Stimulated activated CD4-positive, alpha-beta T cell treated with anti-CD3 and anti-CD28 coated beads, Interleukin-12 subunit alpha, Interleukin-12 subunit beta, amount 100 ng/mL, for 24 hours (primary cell): ENCODE measurements at places on chromosomes 1 and 21.

DNA sequence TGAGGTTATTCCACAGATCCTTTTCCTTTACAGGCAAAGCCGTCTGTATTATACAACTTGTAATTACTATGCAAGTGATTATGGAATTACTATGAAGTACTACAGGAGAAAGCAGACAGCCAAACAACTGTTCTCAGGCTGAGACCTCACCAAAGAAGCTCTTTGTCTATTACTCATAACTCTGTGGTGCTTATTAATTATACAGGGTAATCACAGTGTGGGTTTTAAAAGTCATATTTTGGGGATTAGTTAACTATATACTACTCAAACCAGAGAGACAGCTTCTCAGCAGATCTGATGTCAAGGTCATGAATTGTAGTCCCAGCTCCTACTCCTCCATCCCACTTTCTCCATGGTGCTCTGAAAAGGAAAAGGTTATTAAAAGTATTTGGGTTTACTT, 49.6 kb downstream of the CTTNBP2NL start:
- DNase-seq = no peak

GRCh38 chr21:33668180-33668579, 25.9 kb downstream of the ITSN1 start:
- no peak for DNase-seq

- no peak for DNase-seq
These were observed 41.6 kb upstream of the QSOX1 start for GRCh38 chr1:180112984-180113647.

GRCh38 chr1:5254975-5255374, 600.6 kb downstream of the AJAP1 start:
- no peak for DNase-seq

GRCh38 chr1:183103147-183103546, 79.9 kb downstream of the LAMC1 start:
- no peak for DNase-seq

DNA sequence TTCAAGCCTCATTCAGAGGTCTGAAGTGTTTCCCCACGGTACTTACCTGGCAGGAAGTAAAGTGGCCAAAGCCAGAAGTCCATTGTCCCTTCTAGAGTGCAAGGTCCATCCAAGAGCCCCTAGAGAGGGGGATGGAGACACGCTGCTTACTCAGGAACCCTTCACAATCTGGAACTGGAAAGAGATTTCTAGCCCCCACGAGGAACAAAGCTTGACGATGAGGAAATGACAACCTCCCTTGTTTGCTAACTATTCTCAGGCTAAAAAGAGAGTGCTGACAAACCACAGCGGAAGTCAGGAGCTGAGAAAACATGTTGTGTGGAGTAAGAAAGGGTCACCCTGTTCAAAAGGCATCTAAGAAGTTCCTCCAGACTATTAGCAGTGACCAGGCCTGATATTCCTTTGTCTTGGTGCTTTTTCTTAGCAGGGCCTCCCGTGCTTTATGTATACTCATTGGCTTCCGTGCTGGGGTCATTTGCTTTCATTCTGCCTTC, at the start of gene FCMR:
TSS of gene FCMR (minus strand) at position 170 of the 494 bp plus-strand sequence. CDS start at position 83, 87 bp downstream.
- no peak for DNase-seq
